ENCODE measurements at places on chromosomes 13 and 19.
A peak's percentile ranks its signal among the peaks of the same experiment; 100 is the strongest.

GRCh38 chr13:39111145-39111544 is 72.9 kb downstream of the NHLRC3 start:
- H3K36me3 ChIP-seq, result no peaks in the 10 kb centered on the region
- peaks cover 22% of the 10 kb centered on the region for H3K27me3 ChIP-seq
- no peak overlapping the region for H3K4me3 ChIP-seq
- DNase-seq, result no peak
- H3K4me1 ChIP-seq, result no peaks in the 10 kb centered on the region

GRCh38 chr19:34734537-34735103 is 577 bp downstream of the ZNF181 start:
- no peaks in the 10 kb centered on the region for H3K27me3 ChIP-seq
- peaks cover 33% of the 10 kb centered on the region for H3K36me3 ChIP-seq
- H3K4me1 ChIP-seq, result peaks cover 24% of the 10 kb centered on the region
- peak overlapping the region; percentile 90 for H3K4me3 ChIP-seq
- no peak for DNase-seq
- H3K27ac ChIP-seq, result peak overlapping the region; percentile 98

DNA sequence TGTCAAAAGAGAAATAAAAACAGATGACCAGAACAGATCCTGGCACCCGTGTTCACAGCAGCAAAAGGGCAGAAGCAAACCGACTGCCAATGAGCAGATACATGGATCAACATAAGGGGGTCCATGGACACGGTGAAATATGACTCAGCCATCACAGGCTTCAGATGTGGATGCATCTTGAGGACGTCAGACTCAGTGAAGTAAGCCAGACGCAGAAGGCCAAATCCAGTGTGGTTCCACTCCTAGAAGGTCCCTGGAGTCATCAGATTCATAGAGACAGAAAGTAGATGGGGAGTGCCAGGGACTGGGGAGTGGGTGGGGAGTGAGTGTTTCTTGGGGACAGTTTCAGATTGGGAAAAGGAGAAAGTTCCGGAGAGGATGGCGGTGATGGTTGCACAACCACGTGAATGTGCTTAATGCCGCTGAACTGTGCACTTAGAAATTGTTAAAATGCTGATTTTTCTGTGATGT is 28.8 kb upstream of the SEMA6B start:
- H3K27ac ChIP-seq, result peak overlapping the region; percentile 11
- no peaks in the 10 kb centered on the region for H3K36me3 ChIP-seq
- H3K27me3 ChIP-seq, result peaks cover 20% of the 10 kb centered on the region
- DNase-seq, result no peak
- no peak overlapping the region for H3K4me3 ChIP-seq
- peaks cover 3% of the 10 kb centered on the region for H3K4me1 ChIP-seq

- peak overlapping the region; percentile 14 for H3K27ac ChIP-seq
- peaks cover 4% of the 10 kb centered on the region for H3K4me1 ChIP-seq
- no peak overlapping the region for H3K4me3 ChIP-seq
- DNase-seq, result no peak
- H3K27me3 ChIP-seq, result peaks cover 2% of the 10 kb centered on the region
- no peaks in the 10 kb centered on the region for H3K36me3 ChIP-seq
Observed at GRCh38 chr13:109381546-109382180, 404.7 kb downstream of the IRS2 start.

DNA sequence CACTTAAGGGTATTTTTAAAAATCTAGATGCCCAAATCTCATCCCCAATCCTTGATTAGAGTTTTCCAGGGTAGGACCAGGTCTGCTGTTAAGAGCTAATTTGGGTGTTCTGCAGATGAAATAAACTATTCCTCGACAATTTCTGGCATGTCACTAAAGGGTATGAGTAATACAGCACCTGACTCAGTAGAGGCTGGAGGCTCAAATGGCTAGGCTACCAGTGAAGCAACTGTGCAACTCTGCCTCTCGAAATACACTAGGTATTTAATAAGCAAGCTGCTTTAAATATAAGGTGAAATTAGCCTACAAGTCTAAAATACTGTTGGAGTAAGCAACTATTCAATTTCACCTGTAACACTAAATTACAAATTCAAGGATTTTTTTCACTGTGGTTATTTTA is 1.5 kb downstream of the RNF6 start:
- DNase-seq, result no peak
- H3K27me3 ChIP-seq, result no peaks in the 10 kb centered on the region
- H3K27ac ChIP-seq, result no peak overlapping the region
- peaks cover 28% of the 10 kb centered on the region for H3K4me1 ChIP-seq
- peaks cover 11% of the 10 kb centered on the region for H3K36me3 ChIP-seq

GRCh38 chr13:113616281-113616906 is 31.8 kb downstream of the TFDP1 start:
- no peak overlapping the region for H3K4me3 ChIP-seq
- peak overlapping the region; percentile 93 for H3K27ac ChIP-seq
- no peaks in the 10 kb centered on the region for H3K27me3 ChIP-seq

- no peaks in the 10 kb centered on the region for H3K36me3 ChIP-seq
- peak; percentile 73 for DNase-seq
- no peak overlapping the region for H3K27ac ChIP-seq
Observed at GRCh38 chr19:12639901-12640613, 26.5 kb downstream of the MAN2B1 start.

DNA sequence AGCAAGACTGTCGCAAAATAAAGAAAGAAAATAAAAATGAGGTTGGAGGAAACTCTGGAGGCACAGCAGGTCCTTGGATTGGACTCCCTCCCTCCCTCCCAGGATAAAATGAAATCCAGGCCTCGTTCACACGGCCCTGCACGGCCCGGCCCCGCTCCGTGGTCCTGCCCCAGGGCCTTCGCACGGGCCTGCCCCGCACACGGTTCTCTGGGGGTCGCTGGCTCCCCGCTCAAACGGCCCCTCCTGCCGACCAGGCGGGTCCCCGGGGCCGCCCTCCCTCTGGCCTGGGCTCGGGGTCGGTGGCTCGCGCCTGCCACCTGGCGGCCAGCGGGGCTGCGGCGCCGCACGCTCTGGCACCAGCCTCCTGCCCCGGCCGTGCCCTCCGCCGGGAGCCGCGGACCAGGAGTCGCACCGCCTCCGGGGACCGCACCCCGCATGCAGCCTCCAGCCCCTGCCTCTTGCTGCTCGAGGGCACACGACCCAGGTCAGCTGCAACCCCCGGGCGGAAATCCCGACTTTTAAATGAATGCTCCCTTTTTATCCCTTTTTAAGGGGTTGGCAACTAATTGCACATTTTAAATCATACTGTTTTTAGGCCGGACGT is 1.5 kb upstream of the WDR18 start:
- peak overlapping the region; percentile 47 for H3K4me3 ChIP-seq
- DNase-seq, result peak; percentile 90
- H3K4me1 ChIP-seq, result peaks cover 12% of the 10 kb centered on the region
- no peaks in the 10 kb centered on the region for H3K27me3 ChIP-seq
